ENCODE measurements at places on chromosomes 6 and 20.

DNA sequence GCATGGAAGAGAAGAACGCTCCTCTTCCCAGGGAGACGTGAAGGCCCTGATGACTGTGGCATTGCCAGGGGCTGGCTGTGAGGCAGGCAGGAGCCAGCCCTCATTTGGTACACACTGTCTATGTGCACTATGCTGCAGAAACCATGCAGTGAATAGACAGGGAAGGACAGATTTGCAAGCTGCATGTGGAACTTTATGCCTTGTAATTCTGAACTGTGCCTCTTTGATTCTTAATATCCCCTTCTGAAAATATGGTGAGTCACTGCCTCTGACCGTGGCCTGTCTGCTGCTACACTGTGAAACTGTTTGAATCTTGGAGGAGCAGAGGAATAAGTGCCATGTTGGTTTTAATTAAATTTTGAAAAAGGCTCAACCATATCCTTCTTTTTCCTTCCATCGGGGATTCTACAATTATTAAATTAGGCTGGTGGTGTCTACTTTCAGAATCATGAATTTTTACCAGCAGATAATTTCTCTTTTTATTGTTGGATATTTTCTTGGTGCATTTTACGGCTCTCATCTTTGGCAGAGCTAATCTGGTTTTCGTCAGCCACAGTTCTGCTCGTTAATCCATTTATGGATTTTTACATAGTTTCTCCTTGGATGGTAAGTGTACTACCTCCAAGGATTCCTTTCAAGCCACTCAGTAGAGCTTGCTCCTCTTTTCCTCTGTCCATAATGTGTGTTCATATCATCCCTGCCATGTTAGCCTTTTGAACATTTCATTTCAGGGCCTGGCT lies 301.0 kb upstream of the SLC35B3 start:
- no peak for DNase-seq

DNA sequence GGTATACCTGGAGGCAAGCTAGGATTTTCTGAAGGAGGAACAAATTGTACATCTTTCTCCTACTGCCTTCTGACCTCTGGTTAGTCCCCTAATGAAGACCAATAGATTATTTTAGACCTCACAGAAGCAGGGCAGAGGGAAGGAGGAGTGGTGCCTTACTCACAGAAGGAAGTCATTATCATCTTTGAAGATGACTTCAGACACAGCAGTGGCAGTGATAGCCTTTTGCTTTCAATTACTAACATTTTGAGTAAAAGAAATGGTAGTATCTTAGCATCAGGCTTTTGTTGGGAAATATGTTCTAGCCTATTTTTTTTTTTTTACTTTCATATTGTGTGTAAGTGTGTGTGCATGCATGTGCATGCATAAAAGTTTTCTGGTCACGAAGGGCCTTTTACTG lies 164.2 kb upstream of the PLN start:
- no peak for DNase-seq

- DNase-seq, result no peak
Observed at GRCh38 chr6:16700916-16701234, 60.4 kb downstream of the ATXN1 start.

GRCh38 chr6:169763881-169764280 lies 12.5 kb downstream of the ERMARD start:
- no peak for DNase-seq

GRCh38 chr6:150211700-150212511 lies 69.1 kb downstream of the PPP1R14C start:
- peak; percentile 70 for DNase-seq

- DNase-seq, result no peak
Observed at GRCh38 chr6:16568128-16568527, 193.1 kb downstream of the ATXN1 start.

Measured in foreskin keratinocyte (primary cell).